Spleen (tissue), 13 donors: ENCODE measurements at places on chromosomes 12 and 14.
A peak's percentile ranks its signal among the peaks of the same experiment; 100 is the strongest.

DNA sequence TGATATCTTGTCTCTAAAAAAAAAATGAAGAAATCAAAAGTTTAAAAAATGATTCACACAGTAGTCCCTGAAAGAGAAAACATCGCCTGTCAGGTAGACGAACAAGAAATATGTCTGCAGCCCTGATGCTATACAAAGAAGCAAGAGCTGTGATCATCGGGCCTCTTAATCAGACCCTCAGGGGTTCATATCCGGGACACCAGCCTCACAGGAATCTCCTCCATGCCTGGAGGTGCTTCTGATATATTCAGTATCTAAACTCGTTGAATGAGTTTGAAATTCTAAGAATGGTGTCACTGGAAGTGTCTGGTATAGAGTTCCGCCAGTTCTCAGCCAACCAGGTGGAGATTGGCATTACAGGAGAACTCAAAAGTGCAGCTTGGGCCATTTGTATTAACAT is 64.7 kb downstream of the KSR2 start:
- no peak for DNase-seq

DNA sequence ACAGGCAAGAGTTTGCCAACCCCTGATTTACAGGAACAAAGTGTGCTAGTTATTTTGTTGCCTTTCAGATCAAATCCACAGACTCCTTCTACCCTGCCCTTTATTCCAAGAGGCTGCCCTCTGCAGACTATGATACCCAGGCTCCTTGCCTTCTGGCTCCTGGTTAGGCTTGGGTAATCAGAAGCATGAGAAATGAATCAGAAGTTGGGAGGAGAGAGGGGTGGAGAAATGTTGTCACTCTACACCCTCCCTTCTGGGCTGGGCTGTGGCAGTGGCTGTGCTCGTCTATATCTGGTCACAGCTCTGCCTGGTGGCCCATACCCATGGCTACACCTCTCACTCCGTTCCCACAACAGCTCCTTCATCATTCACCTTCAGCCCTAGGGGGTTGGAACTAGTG is 204.6 kb upstream of the PLXNC1 start:
- no peak for DNase-seq

GRCh38 chr14:84410344-84410743 is 1119.6 kb upstream of the FLRT2 start:
- no peak for DNase-seq

DNA sequence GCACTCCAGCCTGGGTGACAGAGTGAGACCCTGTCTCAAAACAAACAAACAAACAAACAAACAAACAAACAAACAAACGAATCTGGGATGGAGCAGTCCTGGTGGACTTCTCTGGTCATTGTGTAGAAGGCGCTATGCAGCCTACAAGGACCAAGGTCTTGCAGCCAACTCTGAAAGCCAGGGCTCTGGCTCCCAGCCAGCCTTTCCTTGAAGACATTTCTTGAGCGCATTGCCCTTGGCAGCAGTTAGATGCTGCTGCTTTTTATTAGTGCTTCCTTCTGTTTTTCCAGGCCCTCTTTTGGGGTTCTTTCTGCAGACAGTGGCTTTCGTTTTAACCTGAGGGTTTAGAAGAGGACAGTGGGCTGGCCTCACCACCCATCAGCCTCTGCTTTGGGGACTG is 20.2 kb downstream of the CCDC177 start:
- no peak for DNase-seq

DNA sequence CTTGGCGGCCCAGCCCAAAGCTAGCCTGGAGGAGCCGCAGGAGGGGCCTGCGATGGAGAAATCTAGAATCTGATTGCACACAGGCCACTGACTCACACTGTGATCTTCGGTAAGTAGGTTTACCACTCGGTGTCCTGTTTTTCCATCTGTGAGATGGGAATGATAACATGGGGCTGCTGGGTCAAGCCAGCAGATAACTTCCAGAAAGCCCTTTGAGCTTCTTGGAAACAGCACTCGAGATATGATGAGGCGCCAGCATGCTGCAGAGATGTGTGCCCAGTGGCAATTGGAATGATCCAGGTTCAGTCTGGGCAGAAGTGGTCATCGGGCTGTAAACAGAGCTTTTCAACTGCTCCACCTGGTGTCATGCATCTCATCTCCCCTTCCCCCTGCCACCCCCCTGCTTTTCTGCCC is 771.3 kb upstream of the TBX3 start:
- DNase-seq = no peak

GRCh38 chr14:81062816-81063215 is 107.4 kb downstream of the TSHR start:
- DNase-seq = no peak

DNA sequence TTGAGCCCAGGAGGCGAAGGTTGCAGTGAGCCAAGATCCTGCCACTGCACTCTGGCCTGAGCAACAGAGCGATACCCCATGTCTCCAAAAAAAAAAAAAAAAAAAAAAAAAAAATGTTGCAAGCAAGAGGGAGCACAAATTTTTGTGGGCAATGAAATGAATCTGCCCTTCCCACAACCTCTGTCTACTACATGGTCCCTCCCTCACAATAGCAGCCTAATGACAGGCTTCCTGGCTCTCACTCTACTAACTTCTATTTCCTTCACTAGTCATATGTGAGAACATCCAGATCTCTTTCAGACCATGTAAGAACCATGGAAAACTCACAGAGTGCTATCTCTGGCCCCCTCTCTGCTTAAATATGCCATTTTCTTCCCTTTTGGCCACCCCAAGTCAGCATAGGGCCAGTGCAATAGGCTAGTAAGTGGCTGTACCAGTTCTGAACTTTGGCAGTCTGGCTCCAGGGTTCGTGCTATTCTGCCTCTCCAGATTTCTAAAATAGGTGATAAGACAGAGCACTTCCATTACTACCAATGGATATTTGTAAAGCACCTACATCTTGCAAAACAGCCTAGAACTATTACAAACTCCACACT is 7.1 kb downstream of the OSBPL8 start:
- DNase-seq = no peak

DNA sequence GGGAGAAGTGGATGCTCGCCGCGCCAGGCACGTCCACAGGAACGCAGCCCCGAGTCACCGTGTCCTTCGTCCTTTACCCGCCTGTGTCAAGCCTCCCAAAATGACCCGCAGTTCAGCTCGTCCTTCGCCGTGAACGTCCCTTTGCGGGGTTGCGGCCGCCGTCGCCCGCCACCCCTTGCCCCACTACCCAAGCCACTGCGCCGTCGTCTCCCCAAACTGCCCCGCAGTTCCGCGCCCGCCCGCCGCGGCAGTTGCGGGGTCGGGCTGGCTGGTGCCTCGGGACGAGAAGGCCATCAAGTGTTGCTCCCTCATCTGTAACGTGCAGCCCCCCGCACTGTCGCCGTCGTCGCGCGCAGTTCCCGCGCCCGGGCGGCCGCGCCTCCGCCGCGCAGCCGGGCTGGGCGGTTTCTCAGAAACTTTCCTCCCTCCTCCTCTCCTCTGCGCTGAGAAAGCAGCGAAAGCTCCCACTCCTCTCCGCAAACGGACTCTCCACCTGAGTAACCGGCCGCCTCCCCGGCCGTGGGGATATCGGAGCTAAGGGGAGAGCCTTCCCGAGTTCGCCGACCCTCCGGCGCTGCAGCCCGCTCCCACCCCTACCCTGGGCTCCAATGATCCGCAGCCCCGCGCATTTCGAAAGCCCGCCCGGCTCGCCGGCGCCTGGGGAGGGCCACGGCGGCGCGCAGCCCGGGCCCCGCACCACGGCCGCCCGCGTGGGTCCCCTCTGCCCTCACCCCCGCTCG is 6.7 kb downstream of the CDKN1B start:
- peak; percentile 91 for DNase-seq

GRCh38 chr14:99413172-99413571 is 67.5 kb downstream of the SETD3 start:
- DNase-seq = no peak

DNA sequence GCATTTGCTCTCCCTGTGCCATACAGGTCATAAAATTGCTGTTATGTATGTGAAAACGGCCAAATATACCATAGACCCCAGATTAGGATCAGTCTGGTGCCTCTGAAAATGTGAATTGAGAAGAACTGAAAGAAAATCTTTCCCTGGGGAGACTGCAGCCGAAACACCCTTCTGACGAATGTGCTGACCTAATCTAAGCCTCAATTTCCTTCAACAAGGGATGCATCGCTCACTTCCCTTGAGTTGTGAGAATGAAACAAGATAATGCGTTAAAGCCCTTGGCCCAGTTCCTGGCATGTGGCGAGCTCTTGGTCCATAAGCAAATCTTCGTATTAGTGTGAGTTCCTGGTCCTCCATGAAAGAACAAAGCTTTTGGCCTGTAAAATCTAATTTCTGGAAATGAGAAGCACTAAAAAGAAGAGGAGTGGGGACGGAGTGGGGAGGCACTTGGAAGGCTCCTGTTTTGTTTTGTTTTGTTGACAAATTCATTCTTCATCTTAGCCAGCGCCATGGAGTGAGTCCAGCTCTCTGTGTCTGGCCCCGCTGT is 49.5 kb upstream of the RTRAF start:
- DNase-seq = no peak

DNA sequence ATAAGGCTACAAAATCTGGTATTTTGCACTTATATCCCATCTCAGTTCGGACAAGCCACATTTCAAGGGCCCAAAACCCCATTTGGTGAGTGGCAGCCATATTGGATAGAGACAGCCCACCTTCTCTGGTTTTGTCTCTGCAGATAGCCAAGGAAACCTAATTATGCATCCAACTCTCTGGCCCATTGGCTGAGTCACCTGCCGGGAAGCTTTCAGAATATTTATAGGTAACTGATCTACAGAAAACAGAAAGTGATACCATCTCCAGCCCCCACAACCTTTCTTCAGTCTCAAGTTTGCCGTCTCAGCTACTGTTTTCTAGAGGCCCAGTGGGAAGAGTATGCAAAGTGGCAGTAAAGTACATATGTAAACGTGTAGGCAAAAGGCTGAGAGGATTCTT is 33.7 kb upstream of the PPP1CC start:
- no peak for DNase-seq

GRCh38 chr12:101759396-101760047 is 20.3 kb upstream of the SYCP3 start:
- no peak for DNase-seq

GRCh38 chr12:19449814-19450213 is 10.5 kb downstream of the AEBP2 start:
- DNase-seq = no peak

- peak; percentile 66 for DNase-seq
These were observed 269.6 kb downstream of the ADGRD1 start for GRCh38 chr12:131223171-131223761.

DNA sequence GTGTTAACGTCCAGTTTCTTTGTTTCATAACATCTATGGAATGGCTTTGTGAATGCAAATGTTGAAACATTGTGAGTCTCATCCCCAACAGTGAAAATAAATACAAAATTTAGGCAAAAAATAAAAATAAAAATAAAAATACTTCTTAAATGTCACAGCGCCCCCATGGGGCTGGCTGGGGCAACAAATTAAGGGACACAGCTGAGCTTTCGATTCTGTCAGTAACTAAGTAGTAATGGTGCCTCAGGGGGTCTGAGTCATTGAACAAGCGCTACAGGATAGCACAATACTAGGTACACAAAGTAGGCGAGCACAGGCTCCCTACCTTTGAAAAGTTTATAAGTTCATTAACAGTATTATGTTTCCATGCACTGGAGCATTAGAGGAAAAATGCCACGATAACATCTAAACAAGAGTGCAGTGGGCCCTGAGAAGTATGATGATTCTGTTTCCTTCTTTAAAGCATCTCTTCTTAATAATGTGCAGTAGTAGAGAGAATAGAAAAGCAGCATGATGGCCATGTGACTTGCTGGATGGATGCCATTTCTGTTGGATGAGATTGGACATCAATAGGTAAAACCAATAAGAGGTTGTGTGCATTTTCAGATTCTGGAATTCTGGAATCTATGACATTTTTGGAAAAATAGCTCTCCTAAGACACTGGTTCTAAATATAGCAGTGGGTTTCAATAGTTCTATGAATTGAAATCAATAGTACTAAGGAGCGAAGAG is 667.2 kb downstream of the DIO2 start:
- no peak for DNase-seq

DNA sequence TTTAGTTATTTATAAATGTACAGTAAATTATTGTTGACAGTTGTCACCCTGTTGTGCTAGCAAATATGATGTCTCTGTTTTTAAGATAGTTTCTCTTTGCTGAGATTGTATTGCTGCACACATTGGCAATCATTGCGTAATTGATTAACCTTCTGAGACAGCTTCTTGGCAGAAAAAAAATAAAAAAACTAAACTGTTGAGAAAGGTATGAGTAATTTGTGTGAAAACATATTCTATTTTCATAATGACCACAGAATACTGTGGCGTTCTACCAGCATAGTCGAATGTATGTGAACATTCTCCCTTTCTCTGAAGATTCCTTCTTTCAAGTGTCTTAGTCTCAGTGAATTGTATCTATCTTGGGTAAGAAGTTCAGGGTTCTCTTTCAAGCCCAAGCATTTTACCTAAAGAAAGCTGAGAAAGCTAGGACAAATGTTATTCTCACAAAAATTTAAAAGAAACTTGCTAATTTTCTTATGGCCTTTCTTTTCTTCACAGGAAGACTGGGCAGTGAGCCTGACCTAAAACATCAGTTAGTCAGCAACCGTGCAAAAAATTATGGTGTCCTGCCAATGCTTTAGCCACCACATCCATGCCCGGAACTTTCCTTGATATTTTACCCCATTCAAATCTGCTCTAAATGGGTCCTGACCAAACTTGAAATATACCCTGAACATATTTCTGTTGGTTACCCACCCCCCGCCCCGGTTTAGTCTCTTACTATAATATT is 69.0 kb upstream of the REP15 start:
- no peak for DNase-seq

DNA sequence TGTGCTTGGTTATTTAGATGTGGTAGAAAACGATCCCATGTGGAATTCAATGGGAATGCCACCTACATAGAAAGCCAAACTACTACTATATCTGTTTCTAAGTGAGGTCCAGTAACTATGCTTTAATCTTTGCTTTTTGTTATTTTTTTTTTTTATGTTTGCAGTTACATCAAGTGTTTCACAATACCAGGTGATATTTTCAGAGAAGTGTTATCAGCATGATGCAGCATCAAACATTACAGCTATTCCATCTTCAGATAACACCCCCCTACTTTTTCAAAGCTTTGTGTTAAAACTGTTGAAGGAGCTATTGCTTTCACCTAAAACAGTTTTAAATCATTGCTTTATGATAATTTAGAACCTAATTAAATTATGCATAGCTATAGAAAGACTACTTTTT is 163.8 kb upstream of the SLC16A7 start:
- DNase-seq = no peak

GRCh38 chr12:56518570-56518969 is 3.0 kb upstream of the RBMS2 start:
- DNase-seq = no peak
